Activated T-cell treated with anti-CD3 and anti-CD28 coated beads for 1 hour (primary cell): ENCODE measurements at places on chromosomes 12 and 14.

GRCh38 chr12:117685110-117685926, 283.5 kb downstream of the KSR2 start:
- DNase-seq: no peak

DNA sequence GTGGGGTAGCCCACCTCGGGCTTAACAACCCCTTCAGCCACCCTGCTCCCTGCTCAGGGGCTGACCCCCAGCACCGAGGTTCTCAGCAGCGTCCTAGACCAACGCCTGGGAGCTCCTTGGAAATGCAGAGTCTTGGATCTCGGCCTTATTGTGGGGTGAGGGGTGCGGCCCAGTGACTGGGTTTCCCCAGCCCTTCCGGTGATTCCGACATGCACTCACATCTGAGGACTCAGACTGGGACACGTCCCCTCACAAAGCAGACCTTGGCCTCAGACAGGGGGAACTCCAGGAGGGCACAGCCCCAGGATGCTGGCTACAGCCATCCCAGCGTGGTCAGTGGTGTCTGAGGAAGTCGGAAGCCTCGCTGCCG, 117.7 kb downstream of the RFLNA start:
- DNase-seq: no peak

DNA sequence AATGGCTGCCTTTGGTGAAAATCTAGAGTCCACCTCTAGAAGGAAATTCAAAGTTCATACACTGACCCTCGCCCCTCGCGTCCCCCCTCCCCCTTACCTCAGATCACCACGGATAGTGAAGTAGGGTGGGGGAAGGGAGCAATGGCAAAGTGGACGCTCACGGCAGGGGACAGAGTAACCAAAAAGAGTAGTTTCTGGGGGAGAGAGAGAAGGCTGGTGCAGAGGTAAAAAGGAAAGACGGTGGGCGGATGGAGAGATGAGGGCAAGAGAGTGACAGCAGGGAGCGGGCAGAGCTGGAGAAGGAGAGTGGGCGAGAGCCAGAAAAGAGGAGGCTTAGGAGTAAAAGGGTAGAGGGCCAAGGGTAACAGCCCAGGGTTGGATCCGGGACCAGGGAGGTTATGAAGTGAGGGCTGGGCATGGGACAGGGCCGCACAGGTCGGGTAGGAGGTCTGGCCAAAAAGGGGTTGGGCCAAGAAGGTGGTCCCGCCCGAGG, 423 bp downstream of the ALDH6A1 start:
- DNase-seq: no peak

DNA sequence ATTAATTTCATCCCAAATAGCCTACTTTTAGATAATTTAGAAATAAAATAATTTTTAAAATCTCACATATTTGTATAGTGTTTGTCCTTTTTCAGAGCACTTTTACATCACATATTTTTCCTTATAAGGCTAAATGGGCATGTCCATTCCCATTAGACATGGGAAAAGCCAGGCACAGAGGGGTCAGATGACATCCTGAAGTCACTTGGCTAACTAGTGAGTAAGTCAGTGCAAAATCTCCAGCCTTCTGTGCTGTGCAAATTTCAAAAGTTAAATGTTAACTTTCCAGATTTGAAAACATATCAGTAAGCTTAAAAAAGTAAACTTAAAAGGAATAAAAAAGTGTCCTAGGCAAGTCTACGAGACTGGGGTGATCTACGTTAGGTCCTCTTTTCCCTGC, 117.4 kb downstream of the EMP1 start:
- DNase-seq: no peak

GRCh38 chr14:41409806-41410205, 196.9 kb upstream of the LRFN5 start:
- no peak for DNase-seq

- DNase-seq: no peak
Measured at GRCh38 chr12:12734561-12735071, 17.4 kb downstream of the CDKN1B start.

DNA sequence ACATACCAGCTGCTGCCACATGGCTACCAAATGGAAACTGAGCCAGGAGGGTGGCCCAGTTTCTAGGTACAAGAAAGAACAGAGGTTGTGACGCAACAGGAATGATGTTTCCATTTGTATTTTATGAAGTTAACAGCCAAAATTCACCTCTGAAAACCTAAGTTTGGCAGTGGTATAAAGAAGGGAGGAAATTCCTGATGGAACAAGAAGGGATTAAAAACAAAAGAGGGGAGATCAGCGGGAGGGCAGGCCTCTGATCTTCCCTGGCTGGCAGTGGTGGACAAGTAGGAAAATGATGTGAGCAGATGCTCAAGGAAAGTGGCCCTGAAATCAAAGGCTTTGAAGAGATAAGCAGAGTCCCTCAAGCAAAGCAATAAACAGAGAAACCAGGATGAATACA, 47.3 kb upstream of the BCL2L14 start:
- DNase-seq: no peak

DNA sequence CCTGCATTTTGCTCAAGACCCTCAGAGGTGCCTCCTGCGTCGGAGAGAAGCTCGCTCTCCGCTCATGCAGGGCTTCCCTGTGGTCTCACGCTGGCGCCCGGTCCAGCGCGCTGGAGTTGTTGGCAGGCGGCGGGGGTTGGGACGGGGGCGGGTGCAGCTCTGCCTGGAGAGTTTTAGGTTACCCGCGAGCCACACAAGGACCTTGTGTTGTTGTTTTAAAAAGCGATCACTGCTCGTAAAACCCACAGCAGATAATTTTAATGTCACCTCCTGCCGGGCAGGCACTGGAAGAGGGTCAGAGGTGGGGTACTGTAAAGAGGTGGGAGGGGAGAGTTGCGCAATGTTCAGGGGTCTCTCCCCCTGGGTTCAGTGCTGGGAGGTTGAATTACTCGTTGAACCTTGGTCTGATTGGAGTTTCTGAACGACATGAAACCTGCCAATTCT, 850 bp downstream of the SMOC1 start:
- DNase-seq: no peak

DNA sequence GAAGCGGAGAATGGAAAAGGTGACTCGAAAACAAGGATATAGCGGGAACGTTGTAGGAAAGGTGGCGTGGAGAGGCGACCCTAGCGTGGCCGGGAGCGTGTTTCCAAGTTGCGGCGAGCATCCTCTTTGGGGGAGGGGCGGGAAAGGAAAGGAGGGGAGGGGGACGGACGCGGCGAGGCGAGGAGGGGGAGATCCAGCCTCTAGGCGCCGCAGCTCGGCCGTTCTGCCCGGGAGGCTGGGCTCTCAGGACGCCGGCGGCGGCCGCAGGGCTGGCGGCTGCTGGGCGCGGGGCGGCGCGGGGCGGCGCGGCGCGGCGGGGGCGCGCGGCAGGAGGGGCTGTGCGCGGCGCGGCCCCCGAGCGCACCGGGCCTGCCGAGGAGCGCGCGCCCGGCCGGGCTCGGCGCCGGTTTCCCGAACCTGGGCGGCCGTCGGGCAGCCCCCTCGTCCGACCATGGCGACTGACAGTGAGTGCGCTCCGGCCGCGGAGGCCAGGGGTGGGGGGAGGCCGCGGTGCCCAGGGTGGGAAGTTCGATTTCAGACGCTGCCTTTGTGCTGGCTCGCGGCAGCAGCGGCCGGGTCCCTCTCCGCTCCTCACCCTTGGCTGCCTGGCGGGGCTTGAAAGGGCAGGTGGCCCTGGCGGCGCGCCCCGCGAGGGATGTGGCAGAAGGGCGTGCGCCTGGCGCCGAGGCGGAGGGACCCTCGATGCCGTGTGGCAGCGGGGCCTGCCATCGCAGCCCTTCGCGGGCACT, 50.3 kb downstream of the SNAPC1 start:
- DNase-seq: no peak

DNA sequence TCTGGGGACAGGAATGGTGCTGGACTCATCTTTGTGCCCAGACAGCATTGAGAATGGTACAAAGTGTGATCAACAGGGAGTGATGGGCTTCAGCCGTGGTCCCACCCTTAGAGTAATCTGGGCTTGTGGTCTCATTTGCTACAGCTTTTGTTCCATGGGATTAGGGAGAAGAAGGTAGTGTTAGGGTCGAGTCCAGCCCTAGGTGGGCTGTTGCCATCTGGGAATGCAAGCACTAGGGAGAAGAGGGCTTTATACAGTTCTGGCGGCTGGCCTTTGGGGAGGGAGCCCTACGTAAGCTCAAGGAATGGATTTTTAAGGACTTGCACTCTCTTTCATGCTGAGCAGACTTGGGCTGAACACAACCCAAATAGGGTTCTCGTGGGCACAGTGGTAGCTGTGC, 4.9 kb downstream of the PLEKHG3 start:
- no peak for DNase-seq

DNA sequence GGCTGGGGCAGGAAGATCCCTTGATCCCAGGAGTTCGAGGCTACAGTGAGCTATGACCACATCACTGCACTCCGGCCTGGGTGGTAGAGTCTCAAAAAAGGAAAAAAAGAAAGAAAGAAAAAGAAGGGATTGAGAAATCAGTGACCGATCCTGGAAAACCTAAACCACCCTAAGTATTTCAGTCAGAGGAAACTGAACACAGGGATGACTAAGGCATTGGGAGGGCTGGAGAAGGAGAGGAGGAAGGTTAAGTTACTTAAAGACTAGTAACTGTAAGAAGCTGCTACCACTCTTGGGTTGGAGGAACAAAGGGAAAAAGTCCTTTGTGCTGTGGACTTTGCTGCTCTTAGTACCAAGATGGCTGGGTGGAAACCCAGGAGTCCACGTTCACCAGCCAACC, 10.6 kb downstream of the HHIPL1 start:
- DNase-seq: no peak

GRCh38 chr14:100128688-100129087, 30.8 kb downstream of the DEGS2 start:
- no peak for DNase-seq

GRCh38 chr12:65997056-65997455, 133.5 kb downstream of the LLPH start:
- no peak for DNase-seq

DNA sequence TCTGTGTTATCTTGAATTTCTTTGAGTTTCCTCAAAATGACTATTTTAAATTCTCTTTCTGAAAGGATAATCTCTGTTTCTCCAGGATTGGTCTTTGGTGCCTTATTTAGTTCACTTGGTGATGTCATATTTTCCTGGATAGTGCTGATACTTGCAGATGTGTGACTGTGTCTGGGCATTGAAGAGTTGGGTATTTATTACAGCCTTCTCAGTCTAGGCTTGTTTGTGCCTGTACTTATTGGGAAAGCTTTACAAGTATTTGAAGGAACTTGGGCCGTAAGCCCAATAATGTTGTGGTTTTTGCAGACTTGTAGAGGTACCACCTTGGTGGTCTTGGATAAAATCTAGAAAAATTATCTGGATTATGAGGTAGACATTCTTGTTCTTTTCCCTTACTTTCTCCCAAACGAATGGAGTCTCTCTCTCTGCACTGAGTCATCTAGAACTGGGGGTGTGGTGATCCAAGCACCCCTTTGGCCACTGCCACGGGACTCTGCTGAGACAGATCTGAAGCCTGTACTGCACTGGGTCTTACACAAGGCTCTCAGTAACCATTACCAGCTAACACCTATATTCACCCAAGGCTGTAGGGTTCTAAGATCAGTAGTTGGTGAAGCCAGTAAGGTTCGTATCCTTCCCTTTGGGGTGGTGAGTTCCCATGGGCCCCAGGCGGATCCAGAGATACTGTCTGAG, 703.7 kb upstream of the MGAT4C start:
- DNase-seq: no peak

DNA sequence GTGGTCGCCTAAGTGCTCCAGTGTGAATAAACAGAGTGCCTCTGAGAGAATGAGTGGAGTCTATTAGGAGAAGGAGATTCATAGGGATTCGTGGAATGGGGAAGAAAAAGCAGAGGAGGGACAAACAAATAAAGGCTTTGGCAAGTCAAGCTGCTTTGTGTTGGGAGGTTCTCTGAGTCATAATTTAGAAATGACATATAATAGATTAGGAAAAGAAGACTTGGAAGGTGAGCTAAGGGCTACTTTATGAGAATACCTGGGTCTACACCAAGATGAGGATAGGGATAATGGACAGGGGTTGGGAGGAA, 6.4 kb upstream of the NTN4 start:
- DNase-seq: no peak

- no peak for DNase-seq
Measured at GRCh38 chr14:102500158-102500662, 9.4 kb downstream of the ANKRD9 start.

GRCh38 chr14:104604458-104605449, at the start of gene TMEM179:
TSS of gene TMEM179 (minus strand) at chr14:104604772. CDS start at chr14:104604741, 31 bp downstream.
- DNase-seq: no peak

DNA sequence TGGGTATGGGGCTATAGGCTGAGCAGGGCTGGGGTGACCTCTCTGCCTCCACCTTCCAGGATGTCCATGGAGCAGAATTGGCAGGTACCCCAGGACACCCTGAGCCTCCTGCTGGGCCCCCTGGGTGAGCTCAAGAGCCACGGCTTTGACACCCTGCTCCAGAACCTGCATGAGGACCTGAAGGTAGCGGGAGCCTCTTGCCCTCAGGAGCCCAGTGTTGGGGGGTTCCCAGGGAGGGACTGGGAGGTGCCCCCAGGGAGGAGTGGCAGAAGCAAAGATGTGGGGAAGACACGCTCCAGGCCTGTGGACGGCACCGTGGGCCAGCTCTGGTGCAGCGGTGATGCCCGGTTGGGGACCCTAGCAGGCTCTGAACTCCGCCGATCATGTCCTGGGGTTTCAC, 8.3 kb downstream of the TNFAIP2 start:
- DNase-seq: no peak

DNA sequence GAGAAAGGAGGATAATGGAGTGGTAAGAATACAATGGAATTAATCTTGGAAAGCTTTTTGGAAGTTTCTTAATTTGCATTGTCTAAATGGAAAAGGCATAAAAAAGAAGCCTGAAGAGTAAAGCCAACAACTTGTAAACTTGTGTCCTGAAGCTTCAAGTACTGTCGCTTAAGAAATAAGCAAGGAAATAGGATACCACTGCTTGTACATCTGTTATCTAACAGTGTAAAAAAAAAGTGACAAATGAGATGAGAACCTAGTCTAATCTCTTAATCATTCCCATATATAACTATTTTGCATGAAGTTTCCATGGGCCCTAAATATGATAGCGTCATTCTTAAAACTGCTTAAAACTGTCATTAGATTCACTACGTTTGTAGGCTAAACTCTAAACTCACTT, 134.0 kb upstream of the DYRK2 start:
- no peak for DNase-seq

- DNase-seq: peak; percentile 48
Measured at GRCh38 chr14:104870368-104871144, 5.5 kb downstream of the CEP170B start.

GRCh38 chr14:102314242-102315011, 5.1 kb upstream of the ZNF839 start:
- DNase-seq: peak; percentile 68

DNA sequence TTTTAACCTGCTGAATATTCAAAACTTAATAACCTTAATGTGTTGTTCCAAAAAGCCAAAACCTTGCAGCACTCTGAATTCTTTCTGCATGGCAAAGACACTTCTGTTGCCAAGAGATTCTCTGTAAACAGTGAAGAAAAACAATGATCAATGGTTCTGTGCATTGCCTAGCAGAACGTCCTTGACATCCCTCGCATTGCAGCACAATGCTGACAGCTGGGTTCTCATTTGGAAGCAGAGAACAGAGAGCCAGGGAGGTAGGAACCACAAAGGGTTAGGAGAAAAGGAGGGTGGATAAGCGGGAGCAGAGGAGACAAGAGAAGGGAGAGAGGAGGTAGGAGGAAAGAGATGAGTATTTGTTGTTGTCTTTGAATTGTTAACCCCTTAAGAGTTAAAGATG, 501.1 kb downstream of the NAV3 start:
- DNase-seq: no peak

- DNase-seq: no peak
Measured at GRCh38 chr12:129676411-129676810, 227.4 kb downstream of the TMEM132D start.
